ENCODE measurements at places on chromosomes 6 and 20. TPM values are rescaled to one million over a fixed set of nuclear protein-coding genes. Genes with fewer than 3 reads are reported as not detected.

Gene PHACTR1
- 0.33 TPM for total RNA-seq

Gene PPP1R16B
- total RNA-seq = not detected

Gene FYN
- total RNA-seq = 136 TPM

Gene WFDC2
- total RNA-seq = 2.3 TPM

Gene PRKN
- total RNA-seq = 1.3 TPM

Gene HMGA1
- total RNA-seq = 345 TPM

Gene ZSCAN31
- total RNA-seq = 5.8 TPM

Gene BMP2
- 11.8 TPM for total RNA-seq

Gene PKIB
- 1.8 TPM for total RNA-seq

Gene ADGRF1
- 10.0 TPM for total RNA-seq

Gene GGTLC1
- total RNA-seq = not detected

Gene STX11
- total RNA-seq = 0.71 TPM

Gene ABHD16B
- not detected for total RNA-seq

Gene SLC18B1
- 16.2 TPM for total RNA-seq

Gene ABHD16A
- 29.4 TPM for total RNA-seq

Gene SERPINB1
- total RNA-seq = 21.8 TPM

Gene TFAP2D
- total RNA-seq = not detected
